ENCODE measurements at places on chromosomes 3 and 15.

- DNase-seq: no peak
Observed at GRCh38 chr3:58012302-58012701, 4.1 kb downstream of the FLNB start.

- no peak for DNase-seq
Observed at GRCh38 chr3:49844464-49845183, 11.7 kb downstream of the TRAIP start.

GRCh38 chr3:184727357-184728009, 15.6 kb upstream of the MAGEF1 start:
- DNase-seq: peak; percentile 73

GRCh38 chr3:83934192-83935021, 1024.4 kb upstream of the CADM2 start:
- no peak for DNase-seq

DNA sequence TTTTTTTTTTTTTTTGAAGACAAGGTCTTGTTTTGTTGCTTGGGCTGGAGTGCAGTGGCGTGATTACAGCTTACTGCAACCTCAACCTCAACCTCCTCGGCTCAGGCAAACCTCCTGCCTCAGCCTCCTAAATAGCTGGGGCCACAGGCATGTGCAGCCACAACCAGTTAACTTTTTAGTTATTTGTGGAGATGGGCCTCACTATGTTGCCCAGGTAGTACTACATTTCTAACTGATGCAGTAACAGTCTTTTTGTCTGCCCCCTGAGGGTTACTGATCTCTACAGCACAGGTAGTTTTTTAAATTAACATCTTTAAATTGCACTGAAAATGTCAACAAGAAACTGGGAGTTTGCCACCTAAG, 3.4 kb upstream of the LMLN start:
- no peak for DNase-seq

- no peak for DNase-seq
Observed at GRCh38 chr15:79615754-79616153, 183.6 kb downstream of the MINAR1 start.

DNA sequence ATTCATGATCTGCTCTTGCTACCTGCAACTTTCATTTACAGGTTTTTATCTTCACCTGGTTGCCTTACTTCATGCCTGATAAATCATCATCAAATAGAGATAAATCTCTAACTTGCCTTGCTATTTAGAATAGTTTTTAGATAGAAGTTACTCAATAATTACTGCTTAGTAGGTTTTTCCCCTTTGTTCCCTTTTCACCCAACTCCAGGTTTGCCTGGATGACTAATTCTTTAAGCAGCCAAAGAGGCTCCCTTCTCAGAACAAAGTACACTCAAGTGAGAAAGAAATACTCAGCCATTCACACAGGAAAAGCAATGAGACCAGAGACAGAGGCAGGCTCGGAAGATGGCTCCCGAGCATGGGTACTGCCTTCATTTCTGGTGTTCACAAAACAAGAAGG, 268.1 kb upstream of the CRBN start:
- no peak for DNase-seq

DNA sequence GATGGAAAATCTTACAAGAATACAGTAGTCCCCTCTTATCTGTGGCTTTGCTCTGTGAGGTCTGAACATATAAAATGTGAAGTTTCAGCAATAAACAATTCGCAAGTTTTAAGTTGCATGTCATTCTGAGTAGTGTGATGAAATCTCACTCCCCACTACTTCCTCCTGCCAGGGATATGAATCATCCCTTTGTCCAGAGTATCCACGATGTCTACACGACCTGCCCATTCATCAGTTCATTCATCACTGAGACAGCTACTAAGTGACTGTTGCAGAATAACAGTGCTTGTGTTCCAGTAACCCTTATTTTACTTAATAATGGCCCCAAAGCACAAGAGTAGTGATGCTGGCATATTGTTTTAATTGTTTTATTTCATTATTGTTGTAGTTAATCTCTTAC, 489.2 kb upstream of the UBE2E2 start:
- no peak for DNase-seq

- no peak for DNase-seq
Observed at GRCh38 chr15:92574566-92574965, 81.0 kb downstream of the FAM174B start.

DNA sequence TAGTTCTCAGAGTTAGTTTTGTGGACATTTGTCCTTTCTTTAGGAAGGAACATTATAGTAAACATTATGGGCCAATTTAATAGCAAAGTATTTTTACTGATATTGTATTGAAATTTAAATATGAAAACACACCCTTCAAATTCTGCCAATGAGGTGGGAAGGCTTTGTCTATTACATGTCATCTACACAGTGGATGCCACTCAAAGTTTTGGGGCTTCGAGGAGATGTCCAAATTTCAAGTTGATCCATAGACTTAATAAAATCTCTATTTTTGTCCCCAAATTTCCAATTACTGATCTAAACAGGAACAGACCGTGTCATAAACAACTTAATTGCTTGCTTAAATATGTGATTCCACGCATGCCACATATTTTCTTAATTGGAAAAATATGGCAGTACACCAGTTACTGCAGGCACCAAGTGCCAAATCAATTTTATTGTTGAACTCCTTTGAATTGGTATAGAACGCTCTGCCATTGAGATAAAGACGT, 1.7 kb downstream of the SHOX2 start:
- DNase-seq: no peak

- peak; percentile 43 for DNase-seq
Observed at GRCh38 chr15:100602823-100603393, 519 bp downstream of the ASB7 start.

DNA sequence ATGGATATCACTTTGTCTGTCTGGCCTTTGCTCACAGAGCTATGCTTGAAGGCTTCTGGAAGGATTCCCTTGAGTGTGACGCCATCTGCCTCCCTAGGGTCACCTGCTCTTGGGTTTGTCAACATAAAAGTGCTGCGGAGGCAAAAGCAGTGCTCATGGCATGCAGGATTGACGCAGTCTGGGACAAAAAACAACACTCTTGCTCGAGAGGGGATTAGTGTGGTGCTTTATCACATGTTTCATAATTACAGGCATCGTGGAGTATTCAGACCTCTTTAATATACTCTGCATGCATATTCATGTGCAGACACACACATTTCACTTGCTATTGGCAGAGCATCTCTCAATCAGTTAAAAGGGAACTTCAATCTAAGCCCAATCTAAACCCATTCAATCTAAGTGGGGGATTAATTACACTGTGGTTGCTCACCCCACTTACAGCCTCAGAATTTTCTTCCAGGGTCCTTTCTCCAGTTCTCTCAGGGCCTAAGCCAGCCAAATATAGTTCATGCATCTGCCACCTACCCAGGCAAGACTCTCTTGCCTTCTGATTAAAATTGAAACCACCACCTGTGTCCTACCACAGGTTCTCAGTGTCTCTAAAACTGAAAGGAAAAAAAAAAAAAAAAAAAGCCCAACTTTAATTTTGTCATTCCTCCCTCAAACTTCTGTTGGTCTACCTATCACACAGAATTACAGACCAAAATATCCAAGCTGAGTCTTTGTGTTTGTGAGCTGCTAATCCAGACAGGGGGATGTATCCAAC, 75.6 kb downstream of the BFSP2 start:
- DNase-seq: no peak

GRCh38 chr3:98551754-98552153, 20.0 kb downstream of the GPR15 start:
- DNase-seq: no peak

DNA sequence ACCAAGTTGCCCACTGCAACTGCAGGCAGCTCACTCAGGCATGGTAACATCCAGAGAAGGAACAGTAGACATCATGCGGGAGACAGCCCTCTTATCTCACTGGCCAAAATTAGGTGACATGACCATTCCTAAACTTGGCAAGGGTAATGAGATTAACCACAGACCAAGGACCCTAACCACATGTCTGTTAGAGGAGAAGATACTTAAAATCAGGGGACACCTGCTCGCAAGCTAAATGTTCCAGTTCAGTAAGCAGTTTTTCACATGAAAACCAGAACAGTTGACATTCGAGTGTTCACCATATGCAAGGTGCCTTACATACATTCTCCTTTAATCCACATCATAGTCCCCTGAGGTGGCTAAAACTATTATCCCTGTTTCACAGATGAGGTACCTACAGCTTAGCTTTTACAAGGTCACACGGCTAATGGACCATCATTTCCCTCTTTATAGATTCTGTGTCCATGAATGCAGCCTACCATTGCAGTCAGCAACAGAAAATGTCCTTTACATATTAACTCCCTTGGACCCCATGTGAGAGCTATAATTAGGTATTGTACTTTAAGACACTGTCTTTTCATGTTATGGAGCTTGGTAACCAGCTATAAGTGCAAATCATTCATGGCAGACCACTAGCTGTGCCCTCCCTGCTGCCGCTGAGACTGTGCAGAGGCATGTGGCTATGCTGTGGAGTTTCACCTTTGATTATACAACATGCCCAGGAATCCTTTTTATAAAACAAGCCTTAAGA, 154.1 kb downstream of the LIPC start:
- DNase-seq: no peak

DNA sequence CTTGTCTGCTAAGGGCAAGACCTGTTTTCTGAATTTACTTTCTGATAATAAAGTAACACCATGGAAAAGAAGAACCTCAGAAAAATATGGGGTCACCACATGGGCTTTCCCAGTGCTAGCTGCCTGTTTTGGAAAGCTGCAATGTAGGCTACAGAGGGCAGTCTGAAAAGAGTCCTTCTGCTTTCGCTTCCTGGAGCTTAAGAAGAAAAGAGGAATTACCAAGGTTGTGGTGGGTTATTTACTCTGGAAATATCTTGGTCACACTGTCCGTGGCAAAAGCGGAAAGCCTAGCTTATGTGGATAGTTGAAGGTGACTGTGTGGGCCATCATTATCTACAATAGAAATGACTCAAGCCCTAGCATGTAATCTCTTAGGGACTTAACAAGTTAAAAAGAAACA, 31.7 kb upstream of the IP6K2 start:
- DNase-seq: no peak

DNA sequence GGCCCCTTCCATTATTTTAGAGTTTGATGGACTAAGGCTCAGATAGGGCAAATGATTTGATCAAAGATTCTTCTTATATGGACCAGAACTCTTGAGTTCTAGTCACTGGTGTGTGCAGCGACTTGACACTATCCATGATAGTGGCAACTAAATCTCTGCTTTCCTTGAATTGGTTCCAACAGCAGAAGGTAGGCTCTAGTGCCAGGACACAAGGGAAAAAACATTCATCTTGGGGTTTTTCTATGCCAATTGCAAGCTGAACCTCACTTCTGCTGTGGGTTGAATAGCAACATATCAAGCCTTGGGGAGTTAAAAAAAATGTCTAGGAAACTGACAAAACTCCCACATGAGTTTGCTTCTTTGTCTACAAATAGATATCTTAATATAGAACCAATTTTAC, 35.1 kb downstream of the CTXND1 start:
- no peak for DNase-seq

DNA sequence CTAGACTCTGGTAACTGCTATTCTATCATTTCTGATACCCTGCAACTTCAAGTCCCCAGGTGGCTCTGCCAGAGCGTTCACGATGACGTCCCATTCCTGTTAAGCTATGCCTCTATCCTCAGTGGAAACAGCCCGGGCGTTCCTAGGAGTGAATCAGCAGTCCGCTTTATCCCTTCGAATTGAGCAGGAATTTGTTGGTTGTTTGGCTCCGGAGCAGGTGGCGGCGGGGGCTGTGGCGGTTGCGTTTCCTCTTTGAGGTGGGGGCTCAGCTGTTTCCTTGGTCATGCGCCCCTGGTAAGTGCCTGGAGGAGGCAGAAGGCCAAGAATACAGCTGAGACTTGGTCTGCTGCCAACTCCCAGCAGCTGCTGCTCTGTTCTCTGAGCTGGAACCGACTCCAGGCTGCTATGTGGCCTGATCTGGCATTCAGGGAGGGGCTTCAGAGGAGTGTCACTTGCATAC, 25.2 kb downstream of the ARPP21 start:
- DNase-seq: peak; percentile 86

DNA sequence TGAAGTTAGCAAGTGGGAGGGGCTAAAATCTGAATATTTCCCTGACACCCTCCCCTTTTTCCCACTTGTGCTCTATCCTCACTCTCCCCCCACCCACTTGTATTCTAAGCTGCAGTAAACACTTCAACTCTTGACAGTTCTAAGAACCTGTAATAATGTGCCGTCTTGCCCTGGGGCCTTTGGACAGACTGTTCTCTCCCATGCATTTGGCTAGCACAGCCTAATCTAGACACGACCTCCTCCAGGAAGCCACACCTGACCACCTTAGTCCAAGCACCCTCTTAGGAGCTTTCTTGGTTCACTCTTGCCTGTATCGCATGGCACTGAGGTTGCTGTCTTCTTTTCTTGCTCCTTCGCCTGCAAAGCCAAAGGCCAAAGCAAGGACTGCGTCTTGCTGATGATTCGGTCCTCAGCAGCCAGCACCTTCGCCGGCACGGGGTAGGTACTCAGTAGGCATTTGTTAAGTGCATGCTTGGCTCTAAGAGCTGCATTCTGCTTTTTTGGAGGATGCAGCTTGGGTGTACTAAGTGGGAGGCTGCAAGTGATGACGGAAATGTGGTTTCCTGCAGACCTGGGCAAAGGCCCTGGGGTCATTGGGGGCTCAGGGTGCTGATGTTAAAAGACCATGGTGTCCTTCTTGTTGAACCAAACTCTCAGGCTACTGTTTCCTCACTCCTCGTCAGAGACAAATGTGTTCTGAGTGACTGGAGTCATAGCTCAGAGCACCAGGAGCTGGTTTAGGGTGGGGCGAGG, 2.0 kb upstream of the ZNF710 start:
- no peak for DNase-seq

DNA sequence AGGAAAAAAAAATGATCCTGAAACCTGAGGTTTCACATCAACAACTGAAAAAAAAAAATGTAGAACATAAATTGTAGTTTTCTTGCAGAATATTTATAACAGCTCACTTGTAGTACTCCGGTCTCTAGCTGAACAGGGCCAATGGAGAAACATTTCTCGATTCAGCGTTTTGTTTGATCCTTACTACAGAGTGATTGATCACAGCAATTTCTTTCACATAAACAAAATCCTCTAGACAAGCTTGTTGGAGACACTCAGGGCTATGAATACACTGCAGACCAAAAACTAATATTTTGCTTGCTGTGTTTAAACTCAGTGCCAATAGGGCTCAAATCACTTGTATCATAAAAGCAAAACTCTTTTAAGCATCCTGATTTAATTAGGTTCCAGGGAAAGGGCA, 127.0 kb upstream of the CNTN6 start:
- DNase-seq: no peak

DNA sequence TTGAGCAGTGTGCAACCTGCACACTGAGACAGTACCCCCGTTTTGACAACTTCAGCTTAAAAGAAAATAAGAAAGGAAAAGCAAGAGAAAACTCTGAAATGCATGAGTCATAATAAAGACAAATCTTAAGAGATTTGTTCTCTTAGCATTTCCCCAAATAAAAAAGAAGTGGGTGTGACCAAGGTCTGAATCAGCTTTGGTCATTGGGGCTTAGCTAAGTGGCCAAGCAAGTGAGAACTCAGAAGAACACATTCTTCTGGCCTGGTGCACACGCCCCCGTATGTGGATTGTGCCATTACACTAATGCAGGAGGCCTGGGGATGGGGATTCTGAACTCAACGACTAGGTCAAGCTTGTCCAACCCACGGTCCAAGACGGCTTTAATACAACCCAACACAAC, 56.9 kb upstream of the PDZRN3 start:
- no peak for DNase-seq
